Stimulated activated CD4-positive, alpha-beta T cell treated with anti-CD3 and anti-CD28 coated beads, Interleukin-15, amount 100 ng/mL, for 1 hour (primary cell): ENCODE measurements at places on chromosomes 3 and 15.

GRCh38 chr3:156781310-156782230 is 44.6 kb upstream of the LEKR1 start:
- DNase-seq = no peak

GRCh38 chr15:100191161-100191560 is 150.6 kb downstream of the ADAMTS17 start:
- DNase-seq = no peak

DNA sequence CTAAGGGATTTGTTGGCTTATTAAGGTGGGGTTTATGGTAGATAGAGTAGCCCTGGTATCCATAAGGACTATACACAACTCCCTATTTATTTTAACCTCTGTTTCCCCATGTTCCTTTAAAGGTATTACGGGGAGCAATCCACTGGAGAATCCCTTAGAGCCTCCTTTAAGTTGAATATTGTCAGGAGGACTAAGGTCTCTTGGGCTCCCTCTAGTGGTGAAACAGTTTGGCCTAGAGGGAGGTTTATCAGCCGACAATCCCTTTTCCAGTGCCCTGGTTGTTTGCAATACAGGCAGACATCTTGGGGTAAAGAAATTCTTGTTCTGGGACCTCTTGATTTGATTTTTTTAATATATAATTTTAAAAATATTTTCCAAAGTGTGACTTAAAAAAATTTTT is 12.9 kb downstream of the OPA1 start:
- peak; percentile 7 for DNase-seq

DNA sequence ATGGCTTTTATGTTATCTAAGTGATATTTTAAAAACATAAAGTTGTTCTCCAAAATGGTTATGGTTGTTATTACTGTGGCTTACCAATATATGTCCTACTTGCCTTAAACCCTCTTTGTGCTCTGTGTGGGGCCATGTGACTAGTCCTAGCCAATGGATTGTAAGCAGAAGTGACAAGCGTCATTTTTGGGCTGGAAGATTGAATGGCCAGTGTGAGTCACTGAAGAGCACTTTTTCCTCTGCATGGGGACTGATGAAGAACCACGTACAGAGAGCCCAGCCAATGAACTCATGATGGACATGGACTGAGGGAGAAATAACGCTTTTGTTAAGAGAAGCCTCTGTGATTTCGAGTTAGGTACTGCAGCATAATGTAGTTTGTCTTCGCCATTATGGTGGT is 332.7 kb downstream of the EDEM1 start:
- no peak for DNase-seq

DNA sequence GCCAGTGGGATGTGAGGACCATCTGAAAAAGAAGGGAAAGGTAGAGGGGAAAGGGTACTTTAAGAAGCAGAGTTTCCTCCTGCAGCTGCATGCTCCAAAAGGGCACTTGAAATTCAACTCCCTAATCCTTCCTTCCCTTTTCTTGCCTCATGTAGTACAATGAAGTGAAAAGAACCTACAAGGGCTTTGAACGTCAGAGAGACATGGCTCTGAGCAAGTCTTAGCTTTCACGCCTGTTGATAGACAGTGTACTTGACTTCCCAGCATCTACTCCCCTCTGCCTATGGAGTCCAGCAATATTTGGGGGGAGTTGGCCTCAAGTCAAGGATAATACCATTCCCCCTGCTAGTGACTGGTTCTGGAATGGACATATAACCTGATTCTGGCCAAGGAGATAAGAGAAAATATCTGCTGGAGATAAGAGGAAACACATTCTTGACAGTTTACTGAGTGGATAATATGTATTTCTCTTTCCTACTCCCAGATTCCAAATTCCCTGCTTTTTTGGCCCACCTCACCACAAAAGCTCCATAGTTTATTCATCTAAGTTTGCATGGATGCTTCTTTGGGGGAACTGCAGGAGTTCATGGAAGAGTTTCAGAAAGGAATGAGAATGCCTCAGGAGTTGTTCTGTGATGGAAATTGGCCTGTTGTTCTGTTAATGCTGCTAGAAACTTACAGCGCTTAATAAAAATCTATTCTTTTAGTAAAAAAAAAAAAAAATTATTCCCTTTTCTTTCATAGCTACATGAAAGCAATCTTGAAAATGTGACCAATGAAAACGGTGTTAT is 193.0 kb upstream of the TPM1 start:
- no peak for DNase-seq

DNA sequence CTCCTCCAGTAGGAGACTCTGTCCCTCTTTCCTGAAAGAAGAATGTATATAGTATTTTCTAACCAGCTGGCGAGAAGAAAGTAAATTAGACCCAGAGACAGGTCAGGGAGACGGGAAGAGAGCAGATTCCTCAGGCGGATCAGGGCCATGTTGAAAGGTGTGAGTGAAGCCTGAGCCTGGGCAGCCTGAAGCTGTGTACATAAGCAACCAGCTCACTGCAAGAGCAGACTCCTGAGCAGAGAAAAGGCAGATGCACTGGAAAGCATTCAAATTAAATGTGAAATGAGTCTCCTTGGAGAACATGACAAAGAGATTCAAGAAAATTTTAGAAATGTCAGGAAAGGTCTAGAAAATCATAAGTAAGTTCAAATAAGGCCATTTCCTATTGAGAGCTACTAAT is 165.8 kb downstream of the GOLIM4 start:
- no peak for DNase-seq

- DNase-seq = no peak
These were observed 121.3 kb upstream of the ADAMTS9 start for GRCh38 chr3:64809086-64809485.

DNA sequence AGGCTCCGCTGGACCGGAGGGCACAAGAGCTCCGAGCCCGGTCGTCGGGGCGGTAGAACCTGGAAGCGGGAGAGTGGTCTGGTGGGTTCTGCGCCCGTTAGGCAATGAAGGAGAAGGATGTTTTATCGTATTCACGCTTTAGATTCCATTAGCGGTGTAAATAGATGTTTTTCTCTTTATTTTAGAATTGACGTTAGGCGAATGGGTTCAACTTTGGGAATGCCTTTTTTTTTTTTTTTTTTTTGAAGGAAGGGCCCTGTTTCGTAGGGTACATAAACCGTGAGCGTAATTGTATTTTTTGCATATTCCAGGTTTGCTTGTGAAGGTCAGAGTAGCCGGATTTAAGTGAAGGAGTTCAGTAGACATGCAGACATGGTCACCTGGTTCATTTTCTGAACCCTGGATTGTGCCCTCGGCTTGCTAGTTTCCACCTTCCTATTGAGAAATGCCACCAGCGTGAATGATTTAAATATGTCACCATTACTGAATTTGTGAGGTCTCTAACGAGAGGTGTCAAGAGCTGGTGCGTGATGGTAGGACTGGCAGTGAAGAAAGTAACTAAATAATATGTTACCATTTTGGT is 808 bp downstream of the RBM6 start:
- no peak for DNase-seq

- DNase-seq = no peak
These were observed 35.8 kb upstream of the UMPS start for GRCh38 chr3:124694486-124694885.

DNA sequence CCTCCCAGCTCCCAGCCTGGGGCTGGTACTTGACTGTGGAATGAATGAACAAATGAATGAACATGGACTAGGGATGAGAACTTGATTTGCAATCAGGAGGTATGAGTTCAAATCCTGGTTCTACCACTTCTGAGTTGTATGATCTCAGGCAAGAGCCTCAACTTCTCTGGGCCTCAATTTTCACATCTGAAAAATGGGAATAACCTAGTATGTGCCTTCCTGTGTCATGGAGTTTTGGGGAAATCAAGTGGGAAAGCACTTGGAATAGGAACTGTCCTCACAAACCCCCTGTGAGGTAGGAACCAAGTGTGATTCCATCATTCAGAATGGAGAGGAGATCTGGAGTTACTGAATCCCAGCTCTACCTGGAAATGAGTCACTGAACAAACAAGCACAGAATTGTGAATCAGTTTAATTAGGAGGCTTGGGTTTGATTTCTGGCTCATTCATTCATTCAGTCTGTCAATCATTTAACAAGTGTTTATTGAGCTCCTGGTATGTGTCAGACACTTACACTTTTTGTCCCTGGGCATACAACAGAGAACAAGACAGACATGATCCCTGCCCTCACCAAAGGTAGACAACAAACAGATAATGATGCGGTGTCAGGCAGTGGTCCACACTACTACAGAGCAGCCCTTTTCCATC is 29.7 kb downstream of the DNASE1L3 start:
- no peak for DNase-seq

GRCh38 chr3:127734181-127734720 is 61.5 kb downstream of the ABTB1 start:
- no peak for DNase-seq

DNA sequence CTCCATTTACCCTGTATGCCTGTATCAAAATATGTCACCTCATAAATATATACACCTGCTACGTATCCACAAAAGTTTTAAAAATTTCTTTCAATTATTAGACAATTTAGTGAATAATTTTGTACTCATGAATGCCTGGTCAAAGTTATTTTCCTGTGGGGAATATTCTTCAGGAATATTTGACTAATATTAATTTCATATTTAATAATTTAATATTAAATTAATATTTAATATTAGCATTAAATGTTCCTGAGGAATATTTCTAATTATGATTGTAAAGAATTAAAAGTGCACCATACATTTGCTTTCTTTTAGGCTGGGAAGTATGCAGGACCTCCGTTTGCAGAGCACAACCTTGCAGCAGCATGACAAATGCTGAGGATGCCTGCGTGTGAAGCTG is 422.7 kb downstream of the C3orf38 start:
- DNase-seq = no peak

- no peak for DNase-seq
These were observed 284.3 kb downstream of the CLSTN2 start for GRCh38 chr3:140219291-140219690.

DNA sequence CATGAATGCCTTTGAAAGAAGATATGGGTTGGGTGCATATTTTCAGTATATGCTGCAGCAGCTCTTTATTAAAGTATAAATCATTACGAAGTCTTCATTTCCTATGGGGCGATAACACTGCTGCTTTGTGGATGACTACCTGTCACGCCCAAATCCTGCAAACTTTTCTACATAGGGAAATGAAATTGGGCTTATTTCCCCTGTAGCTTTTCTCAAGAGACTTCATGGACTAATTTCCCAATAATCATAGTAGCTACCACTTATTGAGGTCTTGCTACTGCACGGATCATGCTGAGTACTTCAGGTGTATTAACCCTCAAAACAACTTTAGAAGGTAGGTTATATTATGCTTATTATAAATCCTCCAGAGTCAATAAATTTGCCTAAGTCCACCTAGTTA is 8.0 kb downstream of the TGFBR2 start:
- no peak for DNase-seq

- no peak for DNase-seq
These were observed at the start of gene PCBP4 for GRCh38 chr3:51967384-51968169. Gene PCBP4 (minus strand): TSS chr3:51967454. CDS start chr3:51961240, 6,214 bp downstream.

- DNase-seq = no peak
These were observed 38.4 kb upstream of the GALNT15 start for GRCh38 chr3:16136055-16136454.

DNA sequence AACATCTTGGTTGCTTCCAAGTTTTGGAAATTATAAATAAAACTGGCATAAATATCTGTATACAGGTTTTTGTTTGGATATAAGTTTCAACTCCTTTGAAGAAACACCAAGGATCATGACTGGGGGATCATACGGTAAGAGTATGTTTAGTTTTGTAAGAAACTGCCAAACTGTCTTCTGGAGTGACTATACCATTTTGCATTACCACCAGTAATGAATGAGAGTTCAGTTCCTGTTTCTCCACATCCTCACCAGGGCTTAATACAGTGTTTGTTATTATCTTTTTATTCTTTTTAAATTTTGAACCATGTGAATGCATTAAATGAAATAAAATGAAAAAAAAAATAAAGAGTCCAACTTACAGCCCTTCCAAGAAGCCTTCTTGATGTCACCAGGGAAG is 3.7 kb upstream of the ANKUB1 start:
- DNase-seq = no peak

- DNase-seq = no peak
These were observed 46.0 kb upstream of the CD47 start for GRCh38 chr3:108136561-108137459.

- no peak for DNase-seq
These were observed 79.8 kb downstream of the RBPMS2 start for GRCh38 chr15:64695561-64695992.

GRCh38 chr3:12729051-12729651 is 29.9 kb downstream of the TMEM40 start:
- no peak for DNase-seq

DNA sequence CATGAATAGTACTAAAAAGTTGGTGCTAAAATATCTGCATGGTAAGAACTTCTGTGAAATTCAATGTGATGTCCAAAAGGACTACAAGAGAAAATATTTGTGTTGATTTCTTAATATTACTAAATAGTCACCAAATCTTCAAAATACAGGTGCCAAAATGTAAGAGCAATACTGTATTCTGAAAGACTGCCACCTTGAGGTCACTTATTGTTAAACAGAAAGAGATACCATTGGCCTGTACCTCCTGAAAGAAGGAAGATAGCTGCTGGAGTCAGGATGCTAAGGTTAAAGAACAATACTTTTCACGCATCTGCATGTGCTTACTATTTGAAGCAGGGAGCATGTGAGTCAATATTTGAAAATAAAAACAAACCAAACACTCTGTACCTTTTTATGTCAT is 72.0 kb upstream of the LSAMP start:
- DNase-seq = no peak

DNA sequence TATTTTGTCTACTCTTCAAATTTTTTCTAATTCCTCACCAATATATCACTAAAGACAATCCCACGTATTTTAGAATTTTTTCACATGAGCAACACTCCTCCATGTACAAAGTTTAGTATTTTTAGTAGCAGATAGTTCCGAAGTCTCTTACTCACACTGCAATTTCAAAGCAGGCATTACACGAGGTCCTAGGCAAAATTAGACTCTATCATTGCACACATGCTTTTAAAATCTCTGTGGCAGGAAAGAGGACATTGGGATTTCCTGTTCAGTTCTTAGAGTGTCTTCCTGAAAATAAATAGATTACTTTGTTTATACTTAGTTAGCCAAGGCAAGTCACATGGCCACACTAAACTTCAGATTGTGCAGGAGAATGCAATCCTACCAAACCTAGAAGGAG is 847.7 kb downstream of the ROBO2 start:
- no peak for DNase-seq

DNA sequence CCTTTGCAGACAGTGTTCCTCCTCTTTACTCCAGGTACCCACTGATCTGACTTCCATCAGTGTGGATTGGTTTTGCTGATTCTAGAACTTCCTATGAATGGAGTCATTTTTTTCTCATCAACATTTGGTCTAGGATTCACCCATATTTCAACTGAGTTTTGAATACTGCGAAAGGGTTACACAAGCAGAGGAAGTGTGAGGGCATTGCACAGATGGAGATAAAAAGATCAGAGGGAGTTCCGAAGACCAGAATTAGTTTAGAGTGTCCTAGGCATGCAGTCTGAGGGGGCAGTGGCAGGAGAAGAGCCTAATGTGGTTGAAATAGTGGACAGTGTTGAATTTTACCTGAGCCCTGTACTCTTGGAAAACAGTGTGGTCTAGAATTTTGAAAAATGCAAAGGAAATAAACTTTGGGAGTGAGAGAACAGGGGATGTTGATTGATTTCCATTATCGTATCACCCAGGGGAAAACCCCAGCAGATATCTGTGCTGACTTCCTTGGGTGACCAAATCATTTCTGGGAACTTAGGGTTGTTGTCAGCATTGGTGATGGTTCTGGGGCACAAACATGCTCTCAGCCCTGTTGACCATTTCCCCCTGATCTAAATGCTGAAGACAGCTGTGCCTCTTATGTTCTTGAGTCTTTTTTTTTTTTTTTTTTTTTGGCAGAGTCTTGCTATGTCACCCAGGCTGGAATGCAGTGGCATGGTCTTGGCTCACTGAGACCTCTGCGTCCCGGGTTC is 327.4 kb upstream of the LRRFIP2 start:
- no peak for DNase-seq
